ENCODE measurements at places on chromosomes 11 and 22.

DNA sequence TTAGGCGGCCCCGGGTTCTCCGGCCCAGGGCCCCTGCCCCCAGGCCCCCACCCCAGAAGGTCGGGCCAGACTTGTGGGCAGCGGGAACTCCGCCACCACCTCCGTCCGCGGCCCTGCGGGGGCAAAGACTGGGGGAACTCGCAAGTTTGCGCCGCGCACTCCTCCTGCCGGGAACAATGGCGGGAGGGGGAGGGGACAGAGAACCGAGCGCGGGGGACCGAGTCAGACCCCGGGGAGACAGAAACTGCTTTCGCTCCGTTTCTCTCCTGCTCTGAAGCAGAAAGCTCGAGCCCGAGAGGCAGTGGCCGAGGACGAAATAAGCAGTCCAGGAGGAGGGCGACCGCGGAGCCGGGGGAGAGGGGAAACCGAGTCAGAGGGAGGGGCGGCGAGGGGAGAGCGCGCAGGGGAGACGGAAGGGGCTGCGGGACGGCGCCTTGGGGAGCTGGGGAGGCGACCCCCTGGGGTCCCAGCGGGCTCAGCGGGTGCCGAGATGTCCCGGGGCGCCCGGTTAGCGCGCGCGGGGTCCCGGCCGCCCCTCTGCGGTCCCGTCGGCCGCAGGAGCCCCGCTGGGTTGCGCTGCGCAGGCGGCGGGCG is 555 bp downstream of the TP53I11 start:
- no peak for DNase-seq

- no peak for DNase-seq
These were observed 28.3 kb downstream of the GRIK4 start for GRCh38 chr11:120539667-120540369.

GRCh38 chr11:15965562-15966250 is 390.6 kb downstream of the SOX6 start:
- no peak for DNase-seq

GRCh38 chr11:45679806-45680205 is 14.4 kb upstream of the CHST1 start:
- no peak for DNase-seq

DNA sequence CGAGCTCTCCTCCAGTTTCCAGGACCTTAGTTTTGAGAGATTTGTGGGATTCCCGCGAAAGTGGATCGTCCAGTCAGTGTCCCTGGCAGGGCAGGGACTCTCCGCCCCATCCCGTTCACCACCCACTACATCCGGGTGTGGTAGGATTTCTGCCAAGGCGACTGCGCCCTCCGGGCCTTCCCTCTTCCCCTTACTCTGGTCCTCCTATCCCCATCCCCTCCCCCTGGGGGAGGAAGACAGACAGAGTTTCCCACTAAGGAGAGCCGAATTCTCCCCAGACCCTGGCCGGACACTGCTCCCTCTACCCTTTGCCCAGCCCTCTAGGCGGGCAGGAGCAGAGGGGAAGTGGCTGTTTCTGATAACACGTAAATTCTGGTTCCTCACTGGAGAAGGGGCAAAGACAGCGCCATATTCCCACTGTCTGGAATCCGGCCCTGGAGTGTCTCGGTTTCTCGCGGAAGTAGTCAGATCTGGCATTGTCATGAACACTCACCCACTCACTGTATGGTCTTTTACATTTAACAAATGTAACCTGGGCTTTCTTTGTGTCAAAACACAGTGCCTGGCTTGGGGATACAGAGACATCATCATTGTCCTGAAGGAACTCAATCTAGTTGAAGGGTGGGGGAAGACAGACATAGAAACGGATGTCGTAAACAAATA is 1.1 kb upstream of the NECTIN1 start:
- DNase-seq = no peak

GRCh38 chr22:27973846-27974245 is 54.8 kb upstream of the PITPNB start:
- DNase-seq = no peak

DNA sequence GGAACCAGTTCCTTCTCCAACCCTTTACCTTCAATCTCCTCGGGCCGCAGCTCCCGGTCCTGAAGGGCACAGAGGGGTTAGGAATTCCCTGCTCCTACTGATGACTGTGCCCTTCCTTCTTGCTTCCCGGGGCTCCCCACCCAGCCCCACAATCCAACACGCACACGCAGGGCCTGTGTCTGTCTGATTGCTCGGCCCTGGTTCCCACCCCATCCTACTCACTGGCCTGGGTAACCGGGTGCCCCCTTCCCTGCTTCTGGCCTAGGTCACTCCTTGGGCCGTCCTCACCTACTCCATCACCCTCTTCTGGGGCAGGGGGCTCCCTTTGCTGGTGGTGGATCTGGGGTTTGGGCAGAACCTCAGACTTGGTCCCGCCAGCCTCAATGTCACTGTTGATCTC is 1.3 kb downstream of the CABP2 start:
- DNase-seq = no peak

- DNase-seq = no peak
These were observed 7.1 kb downstream of the DGCR2 start for GRCh38 chr22:19114984-19115552.

DNA sequence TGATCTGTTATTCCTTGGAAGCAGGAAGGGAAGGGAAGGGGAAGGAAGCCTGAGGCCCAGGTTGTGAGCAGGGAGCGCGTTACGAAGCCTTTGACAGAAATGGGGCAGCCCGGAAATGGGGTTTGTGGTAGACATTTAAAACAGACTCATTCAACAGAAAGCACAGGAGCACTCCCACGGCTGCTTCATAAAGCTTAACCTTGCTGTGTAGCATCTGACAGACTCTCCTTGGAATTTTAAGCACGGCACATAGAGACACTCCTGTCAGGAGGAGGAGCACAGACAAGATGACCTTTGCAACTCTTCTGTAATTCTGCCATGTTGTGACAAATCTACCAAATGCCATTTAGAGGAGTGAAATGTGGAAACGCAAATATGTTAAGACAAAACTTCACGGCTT is 131.6 kb downstream of the FBXO7 start:
- DNase-seq = no peak

DNA sequence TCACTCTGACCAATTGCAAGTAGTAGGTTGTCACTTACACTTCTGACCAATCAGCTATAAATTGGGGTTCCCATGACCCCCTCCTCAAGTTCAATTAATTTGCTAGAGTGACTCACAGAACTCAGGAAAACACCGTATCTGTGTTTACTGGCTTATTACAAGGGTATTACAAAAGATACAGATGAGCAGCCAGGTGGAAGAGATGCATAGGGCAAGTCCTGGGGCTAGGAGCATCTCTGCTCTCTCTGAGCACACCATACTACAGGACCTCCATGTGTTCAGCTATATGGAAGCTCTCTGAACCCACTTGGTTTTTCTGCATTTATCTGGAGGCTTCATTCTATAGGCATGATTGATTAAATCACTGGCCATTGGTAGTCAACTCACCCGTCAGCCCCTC is 11.3 kb upstream of the GRK3 start:
- no peak for DNase-seq

Measured in esophagus squamous epithelium (tissue), 5 donors.